ENCODE measurements at places on chromosomes 6 and 20.

DNA sequence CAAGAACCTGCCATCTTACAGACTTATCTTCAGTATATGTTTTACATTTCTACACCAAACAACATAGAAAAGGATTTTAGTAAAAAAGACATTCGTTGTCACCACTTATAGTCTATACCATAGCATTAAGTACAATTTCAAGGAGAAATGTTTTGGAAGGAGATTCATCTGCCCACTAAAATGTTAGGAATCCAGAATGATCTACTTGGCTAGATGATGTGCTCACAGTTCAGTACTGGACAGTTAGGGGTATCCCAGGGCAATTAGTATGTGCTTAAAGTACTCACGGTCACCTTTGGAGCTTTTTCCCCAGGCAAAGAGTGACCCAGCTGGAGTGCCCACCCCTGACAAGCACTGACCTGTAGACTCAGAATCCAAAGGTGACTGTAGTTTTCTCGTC is 222.9 kb downstream of the SLC24A3 start:
- no peak for DNase-seq

- no peak for DNase-seq
Observed at GRCh38 chr6:40778196-40778595, 191.0 kb upstream of the LRFN2 start.

- no peak for DNase-seq
Observed at GRCh38 chr6:144349690-144350527, 64.8 kb downstream of the UTRN start.

GRCh38 chr6:42817907-42818306 is 36.1 kb downstream of the BICRAL start:
- no peak for DNase-seq

- DNase-seq, result peak; percentile 28
Observed at GRCh38 chr6:33958526-33959328, 154.9 kb upstream of the MLN start.
